ENCODE measurements at places on chromosomes 12 and 14.
A peak's percentile ranks its signal among the peaks of the same experiment; 100 is the strongest.

- no peak for DNase-seq
Measured at GRCh38 chr14:91399868-91400640, 17.6 kb downstream of the CCDC88C start.

DNA sequence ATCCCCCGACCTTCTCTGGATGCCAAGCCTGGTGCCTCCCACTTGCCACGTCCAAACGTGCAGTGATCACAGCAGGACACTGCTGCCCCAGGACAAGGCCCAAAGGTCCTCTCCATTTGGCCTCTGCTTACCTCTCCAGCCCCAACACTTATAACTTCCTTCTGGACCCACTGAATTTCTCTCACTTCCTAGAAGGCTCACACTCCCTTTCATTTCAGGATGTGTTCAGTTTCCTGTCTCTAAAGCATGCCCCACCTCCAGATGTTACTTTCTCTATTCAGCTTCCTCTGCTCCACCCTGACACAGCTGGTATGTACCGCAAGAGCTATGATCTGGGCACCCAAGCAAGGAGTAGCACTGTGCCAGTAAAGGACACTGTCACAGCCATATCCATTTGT lies 33.0 kb downstream of the CDKL1 start:
- DNase-seq = peak; percentile 52

- peak; percentile 34 for DNase-seq
Measured at GRCh38 chr12:57173089-57173488, 25.7 kb upstream of the LRP1-AS start.

- no peak for DNase-seq
Measured at GRCh38 chr12:128276471-128276870, 9.5 kb downstream of the TMEM132C start.

DNA sequence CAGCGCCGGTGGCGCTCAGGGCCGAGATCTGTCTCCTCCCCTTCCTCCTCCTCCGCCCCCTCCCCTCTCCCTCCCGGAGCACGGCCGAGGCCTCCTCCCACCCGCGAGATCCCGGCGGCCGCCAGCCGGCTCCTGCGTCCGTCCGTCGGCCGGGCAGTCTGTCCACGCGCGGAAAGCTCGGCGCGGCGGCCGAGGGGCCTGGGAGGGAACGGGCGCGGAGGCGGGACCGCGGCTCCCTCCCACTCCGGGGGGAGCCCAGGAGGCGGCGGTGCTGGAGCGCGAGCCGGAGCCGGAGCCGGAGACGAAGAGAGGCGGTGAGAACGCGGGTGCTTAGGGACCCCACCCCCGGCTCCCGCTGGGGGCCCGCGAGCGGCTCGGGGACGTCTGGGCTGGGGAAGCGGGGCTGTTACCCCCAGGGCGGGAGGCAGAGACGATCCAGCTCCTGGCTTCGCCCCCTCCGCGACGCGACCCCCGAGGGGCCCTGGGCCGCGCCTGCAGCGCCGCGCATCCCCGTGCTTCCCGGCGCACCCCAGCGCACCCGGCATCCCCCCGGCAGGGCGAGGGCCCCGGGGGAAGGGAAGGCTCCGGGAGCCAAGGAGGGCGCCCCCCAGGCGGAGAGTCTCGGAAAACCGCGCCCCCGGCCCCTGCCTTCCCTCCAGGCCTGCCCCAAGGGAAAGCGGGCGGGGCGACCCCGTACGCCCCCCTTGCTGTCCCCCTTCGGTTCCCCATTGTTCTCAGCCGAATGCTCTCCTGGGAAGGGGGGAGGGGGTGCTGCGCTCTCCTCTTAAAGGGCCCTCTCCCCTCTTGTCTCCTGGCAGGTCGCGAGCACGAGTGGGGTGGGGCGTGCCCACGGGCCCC lies at the start of gene DTX1:
Gene DTX1 (plus strand): TSS at position 100 of the 858 bp plus-strand sequence. CDS start 1,463 bp downstream, outside the sequence.
- DNase-seq = no peak

GRCh38 chr14:102351023-102351422 lies 11.7 kb downstream of the CINP start:
- DNase-seq = no peak

DNA sequence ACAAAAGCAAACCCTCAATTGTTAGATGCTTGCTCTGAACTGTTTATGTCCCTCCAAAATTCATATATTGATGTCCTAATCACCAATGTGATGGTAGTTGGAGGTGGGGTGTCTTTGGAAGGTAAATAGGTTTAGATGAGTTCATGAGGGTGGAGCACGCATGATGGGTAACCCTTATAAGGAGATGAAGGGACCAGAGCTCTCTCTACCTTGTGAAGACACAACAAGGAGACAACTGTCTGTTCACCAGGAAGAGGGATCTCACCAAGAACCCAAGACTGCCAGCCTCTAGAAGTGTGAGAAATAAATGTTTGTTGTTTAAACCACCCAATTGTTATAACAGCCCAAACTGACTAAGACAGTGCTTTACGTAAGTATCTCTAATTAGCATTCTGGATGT lies 27.0 kb downstream of the DHRS2 start:
- DNase-seq = no peak

DNA sequence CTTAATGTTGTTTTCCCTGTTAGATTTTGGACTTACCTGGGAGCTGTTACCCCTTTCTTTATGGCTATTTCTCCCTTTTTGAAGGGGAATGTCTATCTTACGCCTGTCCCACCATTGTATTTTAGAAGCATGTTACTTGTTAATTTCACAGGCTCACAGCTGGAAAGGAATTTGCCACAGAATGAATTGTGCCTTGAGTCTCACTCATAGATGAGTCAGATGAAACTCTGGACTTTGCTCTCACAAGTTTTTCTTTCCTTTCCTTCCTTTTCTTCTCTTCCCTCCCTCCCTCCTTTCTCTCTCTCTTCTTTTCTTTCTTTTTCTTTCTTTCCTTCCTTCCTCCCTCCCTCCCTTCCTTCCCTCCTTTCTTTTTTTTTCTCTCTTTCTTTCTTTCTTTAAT lies 9.3 kb upstream of the ATF7IP start:
- no peak for DNase-seq

DNA sequence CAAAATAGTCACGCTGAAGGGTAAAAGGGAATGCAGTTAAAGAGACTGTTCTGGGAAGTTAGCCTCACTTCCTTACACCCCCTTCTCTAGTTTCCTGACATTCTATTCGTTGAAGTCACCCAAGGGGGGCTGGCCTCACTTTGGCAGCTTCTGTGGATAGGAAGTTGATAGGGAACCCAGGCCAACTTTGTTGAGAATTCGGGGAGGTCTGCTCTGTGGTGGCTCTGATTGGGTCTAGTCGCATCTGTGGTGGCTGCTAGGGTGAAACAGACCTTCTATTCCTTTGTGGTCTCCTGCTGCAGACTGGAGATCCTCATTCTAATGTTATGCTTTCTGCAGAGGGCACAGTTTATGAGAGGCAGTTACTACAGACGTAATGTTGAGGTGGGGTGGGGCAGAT lies 28.8 kb upstream of the GZMB start:
- DNase-seq = no peak

GRCh38 chr12:42691991-42692557 lies 102.5 kb upstream of the PRICKLE1 start:
- DNase-seq = no peak

DNA sequence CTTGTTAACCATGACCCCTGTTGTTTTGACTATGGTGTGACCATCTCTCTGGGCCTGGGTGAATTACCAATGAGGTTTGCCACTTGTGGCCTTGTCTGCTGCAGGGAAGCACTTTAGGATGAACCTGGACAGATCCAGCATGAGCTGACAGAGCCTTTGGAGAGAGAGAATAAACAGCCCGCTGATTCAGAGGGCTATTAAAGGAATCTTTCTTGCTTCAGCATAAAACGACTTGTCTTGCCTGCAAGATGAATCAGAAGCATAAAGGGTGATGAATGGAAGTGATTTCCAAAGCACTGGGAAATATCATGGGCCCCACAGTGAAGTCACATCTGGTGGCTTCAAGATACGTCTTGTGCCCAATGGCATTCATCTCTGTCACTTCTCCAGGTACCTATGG lies 69.0 kb upstream of the WSCD2 start:
- DNase-seq = no peak

DNA sequence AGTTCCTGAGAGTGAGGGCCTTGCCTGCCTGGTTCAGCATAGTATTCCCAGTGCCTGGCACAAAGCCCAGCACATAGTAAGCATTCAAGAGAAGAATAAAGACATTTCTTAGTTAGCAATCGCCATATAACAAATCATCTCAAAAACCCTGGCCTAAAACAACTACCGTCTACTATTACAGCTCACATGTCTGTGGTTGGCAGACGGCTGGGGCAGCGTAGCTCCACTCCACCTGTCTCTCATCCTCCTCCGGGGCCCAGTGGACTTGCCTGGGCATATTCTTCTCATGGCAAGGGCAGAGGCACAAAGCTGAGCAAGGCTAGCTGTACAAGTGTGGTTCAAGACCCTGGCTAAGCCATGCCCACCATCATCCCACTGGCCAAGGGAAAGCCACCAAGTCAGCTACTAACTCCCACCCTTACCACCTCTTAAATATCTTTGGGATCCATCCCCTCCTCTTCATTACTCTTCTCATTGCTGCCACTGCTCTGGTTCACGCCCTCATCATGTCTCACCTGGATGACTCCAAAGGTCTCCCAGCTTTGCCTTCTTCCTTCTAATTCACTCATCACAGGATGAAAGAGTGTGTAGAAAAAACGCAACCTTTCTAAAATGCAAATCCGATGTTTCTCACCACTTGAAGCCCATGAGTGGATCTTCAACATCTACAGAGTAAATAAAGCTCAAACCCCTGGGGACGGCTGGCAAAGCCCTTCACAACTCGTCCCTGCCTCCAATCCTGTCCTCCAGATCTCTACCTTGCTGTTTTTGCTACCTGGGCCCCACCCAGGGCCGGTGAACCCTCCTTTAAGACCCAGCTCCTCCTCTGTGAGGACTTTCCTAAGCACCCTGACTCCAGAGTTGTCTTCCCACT lies 10.4 kb downstream of the TMEM229B start:
- DNase-seq = no peak

DNA sequence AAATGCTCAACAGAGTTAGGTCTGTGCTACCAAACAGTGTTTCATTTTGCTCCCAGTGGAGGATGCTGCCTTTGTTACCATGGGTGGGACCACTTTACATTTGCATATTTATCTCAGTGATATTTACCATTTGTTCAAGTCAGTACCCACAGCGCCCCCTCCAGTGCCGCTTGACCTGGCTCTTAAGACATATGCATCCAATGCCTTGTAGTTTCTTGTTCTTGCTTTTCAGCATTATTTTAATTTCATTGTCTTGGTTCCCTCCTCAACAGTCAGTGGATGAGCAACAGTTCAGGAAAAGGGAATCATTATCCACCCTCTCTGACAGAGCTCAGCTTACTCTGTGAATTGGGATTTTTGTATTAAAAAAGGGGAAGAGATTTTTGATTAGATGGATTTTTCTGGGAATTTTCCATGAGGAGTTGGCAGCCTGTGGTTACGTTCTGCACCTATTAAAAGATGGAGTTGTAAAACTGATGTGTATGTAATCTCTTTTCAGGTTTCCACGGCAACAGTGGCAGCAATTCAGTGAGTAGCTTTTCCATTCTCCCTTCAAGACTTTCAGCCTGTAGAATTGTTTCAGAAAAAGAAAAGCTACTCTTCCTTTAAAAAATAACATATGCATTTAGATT lies 240.5 kb upstream of the DAAM1 start:
- DNase-seq = no peak

GRCh38 chr14:92316176-92316575 lies 6.8 kb upstream of the SLC24A4 start:
- no peak for DNase-seq

DNA sequence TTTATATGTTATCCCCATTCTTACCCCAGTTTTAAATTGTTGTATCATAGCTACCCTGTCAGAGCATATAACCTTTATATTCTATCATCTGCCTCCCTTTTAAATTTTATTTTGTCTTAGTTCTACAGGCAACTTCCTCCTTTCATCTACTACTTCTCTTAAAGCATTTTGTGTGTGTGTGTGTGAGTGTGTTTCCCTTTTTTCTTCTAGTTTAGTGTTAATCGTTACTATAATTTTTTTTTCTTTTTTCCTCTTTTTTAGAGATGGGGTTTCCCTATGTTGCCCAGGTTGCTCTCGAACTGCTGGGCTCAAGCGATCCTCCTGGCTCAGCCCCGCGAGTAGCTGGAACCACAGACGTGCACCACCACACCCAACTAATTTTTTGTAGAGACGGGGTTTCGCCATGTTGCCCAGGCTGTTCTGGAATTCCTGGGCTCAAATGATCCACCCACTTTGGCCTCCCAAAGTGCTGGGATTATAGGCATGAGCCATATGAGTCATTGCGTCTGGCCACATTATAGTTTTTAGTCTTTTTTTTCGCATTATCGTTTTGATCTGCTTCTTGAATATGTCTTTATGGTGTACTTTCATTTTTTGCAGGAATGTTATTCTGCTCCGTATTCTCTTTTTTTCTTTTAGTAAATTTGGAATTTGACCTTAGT lies 33.1 kb upstream of the FBXO34 start:
- no peak for DNase-seq

DNA sequence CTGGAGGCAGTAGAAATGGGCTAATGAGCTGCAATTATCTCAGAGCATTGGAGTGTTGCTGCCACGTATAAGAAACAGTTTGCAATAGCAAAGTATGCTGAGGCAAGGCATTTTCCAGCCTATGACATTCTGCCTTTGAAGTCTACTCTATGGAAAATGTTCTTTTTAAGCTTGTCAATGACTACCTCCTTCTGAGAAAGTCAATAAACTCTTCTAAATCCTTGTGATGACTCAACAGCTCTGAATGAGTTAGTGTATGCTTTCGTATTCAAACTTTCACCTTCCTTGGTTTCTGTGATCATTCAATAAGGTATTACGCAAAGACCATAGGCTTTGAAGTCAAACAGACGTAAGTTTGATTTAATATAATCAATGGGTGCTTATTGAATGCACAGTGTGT lies 111.2 kb downstream of the CAPZA3 start:
- DNase-seq = no peak

GRCh38 chr14:55301437-55302121 lies 30.4 kb downstream of the FBXO34 start:
- peak; percentile 45 for DNase-seq

- DNase-seq = peak; percentile 44
Measured at GRCh38 chr12:8780389-8780788, 42.0 kb upstream of the A2ML1 start.

DNA sequence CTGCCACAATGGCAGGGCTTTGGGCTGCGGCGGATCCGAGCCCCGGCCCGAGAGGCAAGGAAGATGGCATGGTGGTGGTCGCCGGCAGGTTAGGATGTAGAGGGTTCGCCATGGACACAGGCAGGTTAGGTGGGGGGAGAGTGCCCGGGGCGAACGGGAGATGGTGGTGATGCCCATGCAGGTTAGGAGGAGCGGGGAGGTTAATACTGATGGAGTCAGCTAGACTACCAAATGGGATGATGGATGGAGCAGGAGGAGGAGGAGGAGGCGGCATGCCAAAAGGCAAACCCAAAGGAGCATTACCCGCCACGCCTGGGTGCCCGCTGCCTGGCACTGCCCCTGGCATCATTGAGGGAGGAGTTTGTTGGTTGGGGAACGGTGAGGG lies 6.2 kb downstream of the MYL6 start:
- DNase-seq = no peak

DNA sequence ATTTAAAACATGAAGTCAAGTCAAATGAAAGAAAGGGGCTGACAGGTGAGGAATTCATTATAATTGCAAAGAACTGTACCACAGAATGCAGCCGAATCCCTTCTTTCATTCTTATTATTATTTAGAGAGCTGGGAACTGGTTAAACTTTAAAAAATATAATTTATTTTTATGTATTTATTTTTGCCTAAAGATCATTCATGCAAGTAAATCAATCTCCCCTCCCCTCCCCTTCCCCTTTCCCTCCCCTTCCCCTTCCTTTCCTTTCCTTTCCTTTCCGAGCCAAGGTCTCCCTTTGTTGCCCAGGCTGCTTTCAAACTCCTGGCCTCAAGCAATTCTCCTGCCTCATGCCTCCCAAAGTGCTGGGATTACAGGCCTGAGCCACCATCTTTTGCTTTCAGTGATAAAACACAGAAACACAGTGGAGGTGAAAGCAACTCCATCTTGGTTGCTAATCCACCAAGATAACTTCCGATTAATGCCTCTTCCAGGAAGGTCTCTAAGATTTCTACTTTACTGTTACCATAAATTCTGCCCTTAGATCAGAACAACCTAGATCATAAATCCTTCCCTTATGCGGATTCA lies 6.0 kb upstream of the UBC start:
- no peak for DNase-seq

Data from AG08395 (cell line).